ENCODE measurements at places on chromosomes 11 and 22.
A peak's percentile ranks its signal among the peaks of the same experiment; 100 is the strongest.

- DNase-seq: no peak
Measured at GRCh38 chr11:44760477-44760872, 33.7 kb downstream of the TSPAN18 start.

GRCh38 chr11:132941761-132942160, 590.5 kb downstream of the OPCML start:
- DNase-seq: no peak

DNA sequence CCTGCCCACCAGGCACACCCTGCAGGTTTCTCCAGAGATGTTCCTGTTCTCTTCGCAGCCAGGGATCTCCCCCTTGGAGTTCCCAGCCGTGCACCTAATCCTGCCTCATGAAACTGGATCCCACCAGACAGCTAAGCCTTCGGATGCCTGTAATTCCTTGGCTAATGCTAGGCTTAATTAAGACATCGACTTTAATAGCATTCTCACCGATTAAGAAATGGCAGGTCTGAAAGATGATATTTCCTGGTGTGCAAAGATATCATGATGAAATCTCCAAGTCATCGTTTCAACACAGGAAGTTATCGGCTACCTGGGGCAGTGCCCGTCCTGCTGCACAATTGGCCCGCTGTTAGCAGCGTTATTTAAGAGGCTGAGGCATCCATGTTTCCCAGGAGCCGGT, 41.5 kb upstream of the CCND1 start:
- DNase-seq: peak; percentile 39

DNA sequence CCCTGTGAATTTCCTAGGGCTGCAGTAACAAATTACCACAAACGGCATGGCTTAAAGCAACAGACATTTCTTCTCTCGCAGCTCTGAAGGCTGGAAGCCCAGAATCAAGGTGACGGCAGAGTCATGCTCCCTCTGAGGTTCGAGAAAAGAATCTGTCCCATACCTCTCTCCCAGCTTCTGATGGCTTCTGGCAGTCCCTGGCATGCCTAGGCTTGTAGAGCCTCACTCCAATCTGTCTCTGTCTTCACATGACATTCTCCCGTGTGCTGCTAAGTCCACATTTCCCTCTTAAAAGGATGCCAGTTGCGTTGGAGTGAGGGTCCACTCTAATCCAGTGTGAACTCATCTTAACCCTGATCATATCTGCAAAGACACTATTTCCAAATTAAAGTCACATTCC, 116.2 kb downstream of the NECTIN1 start:
- DNase-seq: no peak

DNA sequence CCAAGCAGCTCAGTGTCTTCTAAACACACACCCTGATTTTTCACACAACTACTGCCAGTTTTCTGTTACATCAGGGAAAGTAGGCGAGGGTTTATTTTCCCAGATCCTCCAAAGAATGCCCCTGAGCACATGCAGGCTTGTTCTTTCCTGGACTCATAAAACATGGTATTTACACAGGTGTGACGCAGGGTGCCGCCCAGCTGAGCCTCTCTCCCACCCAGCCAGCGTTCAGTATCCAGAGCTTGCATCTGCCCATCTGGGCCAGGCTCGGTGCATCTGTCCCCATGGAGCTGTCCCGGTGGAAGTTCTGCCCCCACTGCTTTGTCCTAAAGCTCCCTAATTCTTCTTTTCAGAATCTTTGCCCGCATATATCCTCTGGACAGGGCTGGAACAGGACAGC, 44.8 kb upstream of the ISX start:
- no peak for DNase-seq

DNA sequence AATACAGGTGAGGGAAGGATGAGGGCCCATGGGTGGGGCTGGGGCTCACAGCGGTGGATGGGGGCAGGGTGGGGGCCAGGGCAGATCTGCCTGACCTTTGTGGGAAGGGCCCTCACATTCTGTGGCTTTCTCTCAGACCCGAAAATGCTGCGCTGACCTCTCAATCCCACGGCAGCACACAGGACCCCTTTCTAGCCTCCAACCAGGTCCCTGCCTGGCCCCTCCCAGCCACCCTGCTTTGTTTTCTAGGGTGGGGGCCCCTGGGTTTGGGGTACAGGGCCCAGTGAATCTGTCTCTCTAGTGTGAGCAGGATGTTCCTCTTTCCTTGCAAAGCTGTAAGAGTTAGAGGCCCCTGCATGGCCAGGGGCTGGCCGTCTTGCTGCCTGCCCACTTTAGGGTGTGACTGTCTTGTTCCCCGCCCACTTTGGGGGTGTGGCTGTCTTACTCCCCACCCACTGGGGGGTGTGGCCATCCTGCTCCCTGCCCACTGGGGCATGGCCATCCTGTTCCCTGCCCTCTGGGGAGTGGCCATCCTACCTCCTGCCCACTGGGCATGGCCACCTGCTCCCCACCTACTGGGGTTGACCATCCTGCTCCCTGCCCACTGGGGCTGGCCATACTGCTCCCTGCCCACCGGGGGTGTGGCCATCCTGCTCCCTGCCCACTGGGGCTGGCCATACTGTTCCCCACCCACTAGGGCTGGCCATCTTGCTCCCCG, 11.5 kb downstream of the PARVG start:
- peak; percentile 11 for DNase-seq

- DNase-seq: peak; percentile 18
Measured at GRCh38 chr22:17754233-17754925, 19.9 kb downstream of the BID start.

GRCh38 chr11:108512708-108513107, 14.5 kb upstream of the POGLUT3 start:
- peak; percentile 8 for DNase-seq

All from EH (cell line).